ENCODE measurements at places on chromosomes 1 and 21.
A peak's percentile ranks its signal among the peaks of the same experiment; 100 is the strongest.

DNA sequence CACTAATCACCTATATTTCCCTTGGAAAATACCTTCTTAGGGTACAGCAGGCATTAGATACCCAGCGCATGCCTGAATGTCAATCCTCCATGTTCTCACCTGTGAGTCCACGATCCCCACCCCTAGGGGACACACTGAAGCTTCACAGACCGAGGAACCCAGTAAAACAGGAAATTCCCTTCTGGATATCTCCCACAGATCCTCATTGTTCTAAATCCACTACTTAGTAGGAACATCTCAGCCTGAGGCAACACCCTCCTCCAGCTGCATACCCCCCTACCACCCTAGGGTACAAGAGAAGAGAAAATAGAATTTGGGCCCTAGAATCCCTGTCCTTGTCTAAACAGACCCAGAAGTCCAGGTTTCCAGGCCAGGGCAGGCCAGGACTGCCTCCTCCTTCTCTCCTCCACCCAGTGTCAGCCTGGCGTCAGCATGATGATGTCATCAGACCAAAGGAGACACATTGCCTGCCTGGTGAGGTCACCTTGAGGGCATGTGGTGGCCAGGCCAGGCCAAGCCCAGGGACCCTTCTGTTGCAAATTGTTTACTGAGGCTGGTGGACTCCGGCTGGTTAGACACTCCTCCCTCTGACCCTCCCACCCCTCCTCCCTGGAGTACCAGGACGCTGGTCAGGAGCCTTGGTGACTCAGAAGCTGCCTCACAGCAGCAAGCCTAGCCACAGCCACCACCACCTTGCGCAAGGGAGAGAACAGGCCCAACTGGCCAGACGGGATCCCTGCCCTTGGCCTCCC lies 6.2 kb downstream of the NECTIN4 start:
- DNase-seq = no peak

DNA sequence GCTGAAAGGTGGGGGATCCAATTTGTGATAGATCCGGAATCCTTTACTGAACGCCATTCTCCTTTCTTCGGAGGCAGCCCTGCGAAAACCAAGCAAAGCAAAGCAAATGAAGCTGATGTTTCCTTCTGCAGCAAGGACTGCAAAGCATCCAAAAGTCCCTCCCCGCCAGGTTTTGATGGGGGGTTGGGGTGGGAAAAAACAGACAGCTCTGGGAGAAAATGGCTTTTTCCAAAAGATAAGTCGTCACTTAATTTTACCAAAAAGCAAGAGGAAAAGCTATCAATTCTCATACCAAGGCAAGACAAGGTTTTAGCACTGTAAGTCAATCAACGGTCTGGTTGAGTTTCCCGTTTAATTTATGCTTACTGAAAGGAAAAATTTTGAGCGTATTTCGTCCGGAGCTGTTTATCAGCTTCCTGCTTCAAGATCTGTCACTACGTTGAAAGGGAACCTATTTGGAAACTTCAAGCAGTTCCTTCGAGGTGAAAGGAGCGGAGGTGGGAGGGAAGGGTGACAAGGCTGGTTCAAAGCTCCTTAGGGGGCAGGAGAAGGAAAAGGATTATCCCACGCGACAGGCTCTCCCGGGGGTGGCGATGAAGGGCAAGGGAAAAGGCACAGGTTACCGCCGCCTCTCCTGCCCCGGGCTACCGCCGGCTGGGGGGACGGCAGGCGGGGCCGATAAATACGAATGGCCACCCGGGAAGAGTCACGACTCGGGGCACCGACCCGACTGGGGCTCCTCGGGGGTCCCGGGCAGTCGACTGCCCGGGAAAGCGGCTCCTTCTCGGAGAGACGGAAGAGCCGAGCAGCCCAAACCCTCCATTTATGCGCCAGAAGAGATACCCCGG lies 750 bp downstream of the SYNJ1 start:
- DNase-seq = peak; percentile 6

GRCh38 chr21:33264561-33264960 lies 1.6 kb upstream of the IL10RB start:
- DNase-seq = no peak

DNA sequence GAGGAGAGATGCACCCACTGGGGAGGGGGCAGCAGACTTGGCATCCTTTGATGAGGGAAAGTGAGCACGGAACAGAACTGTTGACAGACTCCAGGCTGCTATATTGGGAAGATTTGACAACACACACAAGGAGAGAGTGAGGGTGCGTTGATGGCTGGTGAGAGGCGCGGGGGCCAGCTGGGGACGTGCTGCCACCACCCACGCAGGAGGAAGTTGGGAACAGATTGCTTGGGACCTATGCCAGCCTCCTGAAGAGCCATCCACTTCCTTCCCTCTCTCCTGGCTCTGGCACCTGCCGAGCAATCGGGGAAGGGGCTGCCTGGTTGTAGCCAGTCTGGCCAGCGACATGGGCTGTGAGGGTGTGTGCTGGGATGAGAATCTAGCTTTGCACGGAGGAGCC lies 223.7 kb upstream of the CSF3R start:
- no peak for DNase-seq
